Effector CD4-positive, alpha-beta T cell (primary cell): ENCODE measurements at places on chromosomes 12 and 14.

DNA sequence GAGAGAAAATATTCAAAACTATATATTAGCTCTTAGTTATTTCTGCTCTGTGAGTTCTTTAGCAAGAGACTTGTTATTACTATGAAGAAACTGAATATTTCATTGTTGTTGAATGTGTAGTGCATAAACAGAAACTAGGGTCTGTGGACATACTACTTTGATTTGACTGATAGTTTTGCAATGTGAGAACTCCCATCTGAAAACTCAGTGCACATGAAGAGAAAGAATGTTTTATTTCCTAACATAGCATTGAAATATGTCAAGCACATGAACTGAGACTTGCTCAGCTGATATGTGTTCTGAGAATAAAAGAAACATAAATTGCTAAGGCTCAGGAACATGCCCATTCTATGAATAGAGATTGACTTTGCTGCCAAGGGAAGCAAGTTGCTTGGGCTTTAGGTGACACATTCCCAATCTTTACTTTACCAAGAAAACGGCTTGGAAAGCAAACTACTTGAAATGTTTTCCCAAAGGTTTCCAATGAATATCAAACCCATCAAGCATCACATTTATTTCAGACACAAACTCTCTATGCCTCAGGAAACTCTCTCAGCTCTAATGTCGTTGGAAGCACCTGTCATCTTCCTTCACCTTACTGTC, 290.4 kb downstream of the SLC16A7 start:
- DNase-seq, result no peak

GRCh38 chr12:132474237-132474741, 15.7 kb upstream of the FBRSL1 start:
- DNase-seq, result peak; percentile 32

- DNase-seq, result no peak
These were observed 74.0 kb downstream of the CLIP1 start for GRCh38 chr12:122348505-122348904.

GRCh38 chr12:58106195-58106594, 164.8 kb downstream of the ATP23 start:
- DNase-seq, result no peak

- no peak for DNase-seq
These were observed 22.5 kb downstream of the SDS start for GRCh38 chr12:113381220-113381619.
